T-helper 17 cell (primary cell): ENCODE measurements at places on chromosomes 11 and 22.
A peak's percentile ranks its signal among the peaks of the same experiment; 100 is the strongest.

DNA sequence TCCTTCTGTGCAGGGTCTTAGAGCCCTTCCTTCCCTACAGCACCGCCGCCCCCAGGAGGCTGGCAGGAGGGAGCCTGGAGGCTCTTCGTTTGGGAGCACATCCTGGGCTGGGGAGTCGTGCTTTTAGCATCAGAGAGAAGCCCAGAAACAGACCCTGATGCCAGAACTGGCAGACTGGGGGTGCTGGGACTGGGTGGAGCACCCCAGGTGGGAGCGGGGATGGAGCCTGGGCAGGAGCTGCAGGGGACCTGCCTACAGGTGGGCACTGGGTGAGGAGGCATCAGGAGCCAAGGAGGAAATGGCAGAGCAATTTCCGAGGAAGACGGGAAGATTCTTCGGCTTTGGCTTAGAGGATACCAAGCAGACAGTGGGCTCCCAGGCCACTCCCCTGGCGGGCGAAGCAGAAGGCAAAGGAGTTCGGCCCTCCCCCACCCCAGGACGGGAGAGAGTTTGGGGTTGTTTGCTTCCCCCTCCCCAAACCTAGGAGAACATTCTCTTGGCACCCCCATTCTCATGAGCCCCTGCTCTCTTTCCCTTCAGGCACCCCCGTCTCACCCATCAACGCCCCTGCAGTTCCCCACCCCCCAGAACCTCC, 1.1 kb downstream of the SYT7 start:
- no peak for DNase-seq

DNA sequence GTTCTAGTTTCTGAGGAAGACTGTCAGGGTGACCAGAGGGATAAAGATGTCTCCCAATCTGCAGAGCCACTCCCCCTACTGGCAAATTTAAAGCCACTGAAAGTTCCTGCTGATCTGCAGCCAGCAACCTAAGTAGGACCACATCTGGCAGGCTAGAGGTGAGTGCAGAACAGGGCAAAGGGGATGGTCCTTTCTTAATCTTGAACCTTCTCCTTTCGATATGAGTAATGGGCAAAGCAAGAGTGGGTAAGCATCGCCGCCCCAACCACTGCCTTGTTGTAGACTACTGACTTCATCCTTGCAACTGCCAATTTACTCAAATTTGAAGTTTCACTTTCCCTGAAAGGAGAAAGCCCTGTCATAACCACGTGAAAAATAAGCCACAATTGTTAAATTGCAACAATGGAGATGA, 30.7 kb downstream of the SCUBE2 start:
- no peak for DNase-seq

- DNase-seq, result no peak
These were observed 3.3 kb upstream of the KMT5B start for GRCh38 chr11:68216171-68216938.

DNA sequence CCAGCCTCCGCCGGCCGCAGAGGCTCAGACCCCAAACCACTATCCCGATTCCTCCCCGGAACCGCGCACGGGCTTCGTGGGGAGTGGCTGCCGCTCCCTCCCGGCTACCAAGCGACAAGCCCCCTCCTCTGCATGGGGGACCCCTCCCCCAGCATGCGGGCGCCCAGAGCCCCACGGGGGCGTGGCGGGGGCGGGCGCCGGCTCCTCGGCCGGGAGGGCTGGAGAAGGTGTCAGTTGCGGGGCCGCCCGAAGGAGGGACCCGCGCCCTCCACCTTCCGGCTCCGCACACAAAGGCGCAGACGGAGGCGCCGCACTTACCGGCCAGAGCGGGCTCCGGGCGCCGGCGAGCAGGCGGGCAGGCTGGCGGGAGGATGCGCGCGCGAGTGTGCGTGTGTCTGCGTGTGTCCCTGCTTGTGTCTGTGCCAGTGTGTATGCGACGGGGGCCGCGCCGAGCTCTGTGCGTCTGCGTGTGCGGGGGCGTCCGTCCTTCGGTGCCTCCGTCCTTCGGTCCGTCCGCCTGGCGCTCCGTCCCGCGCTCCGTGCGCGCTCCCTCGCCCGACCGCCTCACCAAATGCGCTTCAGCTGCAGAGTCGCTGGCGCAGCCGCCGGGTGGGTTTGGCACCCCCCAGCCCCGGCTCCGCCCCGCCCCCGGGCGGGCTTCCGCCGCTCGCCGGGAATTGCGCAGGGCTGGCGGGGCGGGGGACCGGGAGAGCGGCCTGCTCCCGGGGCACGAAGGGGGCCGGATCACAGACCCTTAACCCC, at the start of gene PTPN5:
PTPN5 (minus strand) TSS at position 592 of the 762 bp plus-strand sequence. CDS start 19,840 bp downstream, outside the sequence.
- DNase-seq, result no peak

DNA sequence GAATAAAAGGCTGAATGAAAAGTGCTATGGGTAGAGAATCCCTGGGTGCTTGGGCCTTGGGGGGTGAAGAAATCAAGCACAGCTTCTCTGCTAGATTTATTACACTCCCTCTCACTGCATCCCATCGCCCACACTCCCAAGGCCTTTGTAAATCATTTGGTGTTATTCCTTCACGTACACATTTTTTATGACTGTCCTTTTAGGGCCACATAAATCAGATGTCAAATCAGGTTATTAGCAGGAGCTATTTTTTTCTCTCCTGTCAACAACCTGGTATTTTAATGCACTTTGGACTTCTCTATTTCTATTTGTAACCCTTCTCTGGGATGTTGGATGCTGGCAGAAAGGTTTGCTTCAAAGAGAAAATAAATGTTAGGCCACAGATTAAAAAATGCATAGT, 408.8 kb downstream of the INSC start:
- DNase-seq, result no peak

- no peak for DNase-seq
These were observed 15.0 kb downstream of the CXCR5 start for GRCh38 chr11:118898400-118899295.

DNA sequence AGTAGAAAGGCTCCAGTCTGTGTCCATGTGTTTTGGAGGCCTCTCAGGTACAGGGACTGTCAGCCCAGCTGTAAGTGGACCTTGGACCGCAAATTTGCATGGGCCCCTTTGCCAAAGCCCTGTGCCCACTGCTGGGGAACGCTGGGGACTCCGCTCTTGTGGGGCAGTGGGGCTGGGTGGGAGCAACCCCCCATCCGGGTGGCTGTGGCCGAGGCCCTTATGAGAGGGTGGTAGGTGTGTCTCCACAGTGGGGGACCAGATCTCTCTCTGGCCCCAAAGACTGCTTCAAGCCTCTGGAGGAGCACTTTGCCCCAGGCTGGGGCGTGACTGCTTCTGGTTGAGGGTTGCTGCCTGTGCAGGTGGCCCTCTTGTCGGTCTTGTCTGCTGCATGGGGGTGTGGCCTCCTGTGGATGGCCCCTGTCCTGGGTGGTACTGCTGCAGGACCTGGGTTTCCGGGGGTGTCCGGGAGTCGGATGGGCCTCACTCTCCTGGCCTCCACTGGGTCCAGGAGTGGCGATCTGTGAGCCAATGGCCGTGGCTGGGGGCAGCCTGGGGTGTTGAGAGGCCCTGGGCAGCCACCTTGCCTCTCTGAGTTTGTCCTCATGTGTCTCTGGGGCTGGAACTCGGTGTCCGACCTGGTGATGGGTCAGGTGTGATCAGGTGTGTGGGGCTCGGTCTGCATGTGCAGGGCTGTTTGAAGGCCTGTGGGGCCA, 15.9 kb downstream of the KCNQ1 start:
- no peak for DNase-seq

GRCh38 chr11:61486011-61486620, 22.4 kb upstream of the LRRC10B start:
- no peak for DNase-seq

DNA sequence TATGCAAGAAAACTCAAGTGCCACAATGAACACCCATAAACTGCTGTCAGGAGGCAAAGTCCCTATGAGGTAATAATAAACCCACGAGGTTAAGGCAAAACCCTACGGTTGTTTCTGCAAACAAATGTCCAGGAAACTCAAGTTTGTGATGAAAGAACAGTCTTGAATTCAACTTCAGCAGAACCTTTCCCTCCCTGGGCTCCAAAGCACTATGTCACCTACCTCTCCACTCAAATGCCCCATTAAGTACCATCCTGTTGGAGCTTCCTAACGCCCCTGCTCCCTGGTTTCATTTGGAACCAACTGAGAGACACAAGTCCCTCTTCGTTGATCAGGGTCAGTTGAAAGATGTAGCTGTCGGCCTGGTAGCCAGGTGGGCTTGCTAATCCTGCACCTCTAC, 2.6 kb upstream of the C11orf91 start:
- DNase-seq, result no peak

DNA sequence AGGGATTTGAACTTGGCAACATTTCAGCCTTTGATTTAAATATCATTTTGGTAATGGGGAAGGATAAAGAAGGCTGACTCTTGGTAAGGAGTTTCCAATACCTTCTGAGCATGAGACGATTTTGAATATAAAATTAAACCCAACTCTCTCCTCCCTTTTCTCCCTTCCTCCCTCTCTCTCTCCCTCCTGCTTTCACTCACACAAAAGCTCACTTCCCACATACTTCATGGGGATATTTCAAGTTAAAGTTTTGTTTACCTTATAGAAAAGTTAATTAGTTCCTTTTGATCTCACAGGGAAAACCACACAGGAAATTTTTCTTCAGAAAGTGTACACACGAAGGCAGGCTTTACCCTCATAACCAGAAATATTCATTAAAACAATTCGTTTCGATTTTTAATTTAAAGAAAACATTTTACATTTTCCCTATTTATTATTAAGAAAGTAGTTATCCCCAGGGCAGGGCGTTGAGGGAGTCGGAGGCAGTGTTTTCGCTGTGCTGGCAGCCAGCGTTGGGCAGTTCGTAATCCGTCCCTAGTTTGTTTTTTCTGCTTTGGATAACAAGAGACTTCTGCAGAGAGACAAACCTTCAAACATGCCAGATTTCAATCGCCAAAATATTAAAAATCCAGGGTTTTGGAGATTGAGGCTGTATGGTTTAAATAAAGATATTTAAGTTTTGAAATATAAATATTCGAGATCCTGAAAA, 25.3 kb upstream of the ALX4 start:
- DNase-seq, result no peak

DNA sequence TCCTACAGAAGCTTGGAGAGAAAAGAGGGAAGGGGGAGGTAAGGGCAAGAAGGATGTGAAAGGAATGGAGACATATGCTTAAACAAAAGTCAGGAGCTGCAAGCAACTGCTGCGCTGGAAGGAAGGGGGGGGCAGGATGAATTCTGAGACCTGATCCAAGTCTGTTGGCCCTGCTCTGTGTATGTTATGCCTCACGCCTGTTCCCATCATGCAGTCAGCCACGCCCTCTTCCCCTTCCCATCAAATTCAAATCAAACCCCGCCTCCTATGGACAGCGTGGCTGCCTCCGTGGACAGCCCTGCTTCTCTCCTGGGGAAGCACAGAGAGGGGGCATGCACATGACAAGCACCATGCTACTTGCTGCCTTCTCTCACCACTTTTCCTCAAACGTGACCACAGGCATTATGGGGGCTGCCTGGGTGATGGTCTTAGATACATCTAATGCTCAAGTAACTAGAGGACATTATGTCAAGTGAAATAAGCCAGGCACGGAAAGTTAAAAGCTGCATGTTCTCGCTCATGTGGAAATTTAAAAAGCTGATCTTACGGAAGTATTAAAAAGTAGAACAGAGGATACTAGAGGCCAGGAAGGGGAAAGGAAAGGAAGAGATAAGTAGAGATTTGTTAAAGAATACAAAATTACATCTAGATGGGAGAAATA, 45.8 kb upstream of the CYP2D6 start:
- no peak for DNase-seq

DNA sequence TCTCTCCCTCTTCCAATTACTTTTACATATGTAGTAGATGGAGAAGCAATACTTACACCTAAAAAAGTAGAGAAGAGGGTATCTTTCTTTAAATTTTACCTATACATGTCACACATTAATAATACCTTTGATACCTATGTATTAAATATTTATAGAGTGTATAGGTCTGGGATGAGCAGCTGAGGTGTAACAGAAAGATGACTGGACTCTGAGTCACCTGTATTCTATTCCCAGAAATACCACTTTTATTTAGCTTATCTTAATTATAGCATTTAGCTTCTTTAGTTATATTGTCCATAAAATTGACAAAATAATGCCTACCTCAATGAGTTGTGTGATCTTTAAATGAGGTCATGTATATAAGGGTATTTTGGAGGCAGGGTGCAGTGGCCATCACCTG, 30.6 kb upstream of the YAP1 start:
- DNase-seq, result no peak

GRCh38 chr11:111344032-111344431, 35.0 kb downstream of the POU2AF1 start:
- DNase-seq, result no peak

- peak; percentile 42 for DNase-seq
These were observed 9.6 kb upstream of the PDE2A start for GRCh38 chr11:72683782-72684200.
